Stimulated activated CD4-positive, alpha-beta T cell treated with anti-CD3 and anti-CD28 coated beads, TNF-alpha, amount 100 ng/mL, for 4 hours (primary cell): ENCODE measurements at places on chromosomes 1 and 21.

GRCh38 chr1:232388363-232388762 is 241.6 kb downstream of the SIPA1L2 start:
- DNase-seq: no peak

DNA sequence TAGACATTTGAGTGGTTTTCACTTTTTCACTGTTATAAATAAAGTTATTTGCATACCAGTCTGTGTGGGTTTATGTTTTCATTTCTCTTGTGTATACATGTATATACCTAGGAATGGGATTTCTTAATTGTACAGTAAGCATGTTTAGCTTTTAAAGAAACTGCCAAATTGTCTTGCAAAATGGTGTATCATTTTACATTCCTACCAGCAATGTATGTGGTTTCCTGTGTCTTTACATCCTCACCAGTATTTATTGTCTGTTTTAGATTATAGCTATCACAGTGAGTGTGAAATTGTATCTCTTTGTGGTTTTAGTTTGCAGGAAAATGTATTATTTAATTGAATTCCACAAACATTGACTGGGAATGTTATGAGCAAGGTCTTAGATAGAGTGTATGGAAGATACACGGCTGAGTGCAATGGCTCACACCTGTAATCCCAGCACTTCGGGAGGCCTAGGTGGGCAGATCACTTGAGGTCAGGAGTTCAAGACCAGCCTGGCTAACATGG is 57.3 kb downstream of the MACF1 start:
- DNase-seq: no peak

GRCh38 chr1:225998560-225999226 is 450 bp downstream of the SDE2 start:
- DNase-seq: no peak

DNA sequence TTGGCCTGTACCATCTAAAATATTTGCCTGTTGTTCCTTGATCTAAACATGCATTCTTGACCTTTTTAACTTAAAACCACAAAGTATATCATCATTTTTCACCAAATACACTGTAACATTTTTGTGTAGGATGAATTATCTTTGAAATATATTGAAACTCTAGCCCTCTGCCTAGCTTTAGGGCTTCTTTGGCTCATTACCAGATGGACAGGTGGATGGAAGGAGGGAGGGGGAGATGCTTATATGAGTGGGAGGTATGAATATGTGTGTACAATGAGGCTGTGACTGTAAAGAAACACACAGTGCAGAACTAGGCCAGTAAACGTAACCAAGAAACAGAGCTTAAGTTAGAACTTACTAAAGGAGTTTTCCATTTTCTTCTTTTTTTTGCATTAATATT is 118.5 kb downstream of the ESRRG start:
- DNase-seq: no peak

GRCh38 chr1:202129453-202130296 is 7.0 kb downstream of the GPR37L1 start:
- DNase-seq: no peak

GRCh38 chr1:101002551-101002950 is 23.0 kb downstream of the DPH5 start:
- no peak for DNase-seq

DNA sequence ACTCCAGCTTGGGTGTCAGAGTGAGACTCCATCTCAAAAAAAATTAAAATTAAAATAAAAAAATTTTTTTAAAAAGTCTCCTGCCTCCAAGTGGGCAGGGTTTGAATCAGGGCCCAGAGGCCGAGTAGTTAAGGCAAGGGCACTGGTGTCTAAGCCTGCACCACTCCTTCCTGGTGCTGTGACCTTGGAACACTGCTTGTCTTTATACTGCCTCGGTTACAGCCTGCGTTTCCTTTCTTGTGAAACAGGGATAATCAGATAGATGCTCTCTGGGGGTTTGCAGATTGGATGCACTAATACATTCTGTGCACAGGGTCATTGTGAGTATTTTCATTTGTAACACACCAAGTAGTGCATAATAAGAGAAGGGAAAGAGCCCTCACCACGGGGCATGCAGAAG is 58.4 kb upstream of the EFHD2 start:
- DNase-seq: no peak

DNA sequence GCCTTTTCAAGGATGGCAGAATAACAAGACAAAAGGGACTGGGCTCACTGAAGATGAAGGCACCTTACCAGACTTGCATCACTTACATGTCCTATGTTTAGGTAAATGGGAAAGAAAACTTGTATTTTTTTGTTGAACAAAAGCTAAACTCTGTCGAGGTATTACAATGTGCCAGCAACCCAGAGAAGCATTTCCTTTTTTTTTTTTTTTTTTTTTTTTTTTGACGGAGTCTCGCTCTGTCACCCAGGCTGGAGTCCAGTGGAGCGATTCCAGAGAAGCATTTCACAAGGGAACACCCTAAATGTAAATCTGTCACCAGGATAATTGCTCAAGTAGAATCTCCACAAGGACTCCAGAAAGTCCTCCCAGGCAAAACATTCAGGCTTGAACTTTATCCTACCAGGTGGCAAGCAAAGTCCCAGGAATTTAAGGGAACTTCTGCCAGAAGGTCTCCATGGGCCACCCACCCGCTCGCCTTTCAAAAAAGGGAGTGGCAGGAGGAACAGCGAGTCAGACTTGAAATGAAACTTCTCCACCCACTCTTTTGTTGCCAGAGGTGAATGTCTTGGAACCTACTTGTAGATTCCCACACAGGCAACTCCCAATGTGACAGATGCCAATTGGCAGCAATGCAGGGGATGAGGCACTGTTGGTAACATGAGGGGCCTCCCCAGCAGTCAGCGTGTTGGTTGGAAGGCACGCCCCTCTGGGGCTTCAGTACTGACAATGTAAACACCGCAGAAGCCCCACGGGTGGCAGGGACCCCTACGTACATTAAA is 125.0 kb downstream of the TIAM1 start:
- no peak for DNase-seq

DNA sequence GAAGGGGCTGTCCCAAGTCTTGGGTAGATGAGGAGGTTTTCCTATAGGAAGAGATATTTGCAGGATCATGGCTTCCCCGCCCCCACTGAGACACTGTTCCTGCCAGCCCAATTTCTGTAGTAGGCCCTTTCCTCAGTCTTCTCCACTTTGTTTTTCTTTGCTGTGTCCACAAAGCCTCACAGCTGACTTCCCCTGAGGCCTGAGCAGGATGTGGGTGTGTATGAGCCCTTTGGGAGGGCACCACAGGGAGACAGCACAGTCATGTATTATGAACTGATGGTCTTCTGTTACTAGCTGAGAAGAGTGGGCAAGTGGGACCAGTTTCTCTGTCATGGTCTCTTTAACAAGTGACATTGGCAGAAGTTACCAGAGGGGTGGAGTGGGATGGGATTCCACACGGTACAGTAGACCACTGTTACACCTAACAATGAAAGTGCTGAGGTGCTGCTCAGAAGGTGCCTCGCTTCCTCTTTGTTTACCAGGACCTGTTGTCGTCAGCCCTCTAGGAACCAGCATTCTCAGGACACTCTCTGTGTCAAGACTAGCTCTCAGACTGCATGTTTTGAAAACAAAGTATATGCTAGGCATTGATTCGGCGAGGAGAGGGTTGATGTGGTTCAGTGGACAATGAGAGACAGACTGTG is 253.8 kb upstream of the HOOK1 start:
- DNase-seq: no peak

- DNase-seq: no peak
Measured at GRCh38 chr21:46243960-46244361, 15.4 kb upstream of the LSS start.

DNA sequence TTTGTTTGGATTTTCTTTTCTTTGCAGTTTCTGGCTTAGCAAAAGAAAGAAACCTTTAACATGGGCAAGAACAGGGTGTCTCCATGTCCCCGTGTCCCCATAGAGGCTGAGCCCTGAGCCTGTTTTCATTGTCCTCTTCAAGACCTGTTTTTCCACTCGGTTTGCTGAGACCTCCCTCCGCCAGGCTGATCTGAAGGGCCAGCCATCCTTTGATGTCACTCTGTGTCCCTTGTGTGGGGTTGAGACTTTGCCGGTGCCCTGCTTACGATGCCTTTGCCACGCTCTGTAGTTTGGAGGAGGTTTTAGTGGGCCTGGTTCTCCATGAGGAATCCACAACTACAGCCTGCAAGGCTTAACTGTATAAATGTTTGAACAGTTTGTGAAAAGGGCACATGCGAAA is 23.8 kb downstream of the IFNGR2 start:
- DNase-seq: no peak

- DNase-seq: no peak
Measured at GRCh38 chr1:229088711-229089110, 182.2 kb upstream of the RAB4A start.

DNA sequence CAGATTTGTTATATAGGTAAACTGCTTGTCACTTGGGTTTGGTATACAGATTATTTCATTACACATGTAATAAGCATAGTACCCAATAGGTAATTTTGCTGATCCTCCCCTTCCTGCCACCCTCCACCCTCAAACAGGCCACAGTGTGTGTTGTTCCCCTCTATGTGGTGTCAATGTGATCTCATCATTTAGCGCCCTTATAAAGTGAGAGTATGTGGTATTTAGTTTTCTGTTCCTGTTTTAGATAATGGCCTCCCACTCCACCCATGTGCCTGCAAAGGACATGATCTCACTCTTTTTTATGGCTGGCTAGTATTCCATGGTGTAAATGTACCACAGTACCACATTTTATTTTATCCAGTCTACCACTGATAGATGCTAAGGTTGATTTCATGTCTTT is 522.1 kb upstream of the LRRC7 start:
- no peak for DNase-seq

DNA sequence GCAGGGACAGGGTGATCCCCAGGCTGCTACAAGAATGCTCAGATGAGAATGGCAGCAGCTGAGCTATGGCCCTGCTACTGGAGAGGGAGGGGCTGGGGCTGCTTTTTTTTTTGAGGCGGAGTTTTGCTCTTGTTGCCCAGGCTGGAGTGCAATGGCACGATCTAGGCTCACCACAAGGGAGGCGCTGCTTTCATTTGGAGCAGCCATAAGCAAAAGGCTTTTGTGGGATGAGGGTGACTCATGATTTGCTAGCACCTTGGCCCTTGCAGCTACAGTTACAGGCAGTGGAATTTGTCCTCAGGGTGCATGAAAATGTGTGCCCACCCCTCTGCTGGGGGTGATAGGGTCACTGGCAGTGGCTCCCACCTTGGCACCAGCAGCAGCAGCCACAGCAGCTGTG is 32.4 kb upstream of the CYP4A22 start:
- DNase-seq: no peak

- no peak for DNase-seq
Measured at GRCh38 chr1:12181568-12181967, 14.8 kb downstream of the TNFRSF1B start.

DNA sequence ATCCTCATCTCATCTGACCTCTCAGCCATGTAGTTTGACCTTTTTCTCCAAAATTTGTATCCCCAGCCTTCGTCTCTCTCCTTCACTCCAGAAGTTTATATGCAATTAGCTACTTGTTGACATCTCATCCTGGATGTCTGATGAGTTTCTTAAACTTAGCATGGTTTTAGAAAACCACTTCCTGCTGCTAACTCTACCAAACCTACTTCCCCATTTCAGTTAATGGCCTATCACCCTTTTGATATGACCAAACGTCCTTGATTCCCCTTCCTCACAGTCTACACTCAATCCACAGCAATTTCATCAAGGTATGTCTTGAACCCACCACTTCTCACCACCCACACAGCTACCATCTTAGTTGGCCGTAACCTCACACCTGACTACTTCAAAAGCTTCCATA is 121.9 kb downstream of the LRRC40 start:
- no peak for DNase-seq

- no peak for DNase-seq
Measured at GRCh38 chr1:204094313-204094729, 21.4 kb downstream of the SOX13 start.

GRCh38 chr21:42929969-42930368 is 4.5 kb upstream of the ERVH48-1 start:
- DNase-seq: no peak

- no peak for DNase-seq
Measured at GRCh38 chr1:244095529-244095911, 44.4 kb downstream of the ZBTB18 start.

DNA sequence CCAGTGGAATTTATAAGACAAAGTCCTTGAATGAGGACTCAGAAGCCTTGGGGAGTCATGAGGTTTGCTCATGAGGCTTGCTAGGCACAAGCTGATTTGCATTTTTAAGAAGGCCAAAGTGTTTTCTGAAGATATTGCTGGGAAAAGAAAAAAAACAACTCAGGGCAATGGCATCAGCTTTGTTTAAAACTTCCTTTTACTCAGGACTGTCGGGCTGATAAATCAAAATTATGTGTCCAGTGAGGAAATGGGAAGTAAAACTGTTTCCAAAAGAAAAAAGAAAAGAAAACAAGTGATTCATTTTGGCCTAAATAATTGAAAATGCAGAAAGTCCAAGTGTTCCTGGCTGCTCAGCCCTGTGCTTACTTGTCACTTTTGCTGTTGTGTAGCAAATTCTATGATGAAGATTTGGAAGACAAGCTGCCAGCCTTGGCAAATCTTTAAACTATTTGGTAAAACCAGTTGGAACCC is 282.4 kb downstream of the HLX start:
- no peak for DNase-seq

DNA sequence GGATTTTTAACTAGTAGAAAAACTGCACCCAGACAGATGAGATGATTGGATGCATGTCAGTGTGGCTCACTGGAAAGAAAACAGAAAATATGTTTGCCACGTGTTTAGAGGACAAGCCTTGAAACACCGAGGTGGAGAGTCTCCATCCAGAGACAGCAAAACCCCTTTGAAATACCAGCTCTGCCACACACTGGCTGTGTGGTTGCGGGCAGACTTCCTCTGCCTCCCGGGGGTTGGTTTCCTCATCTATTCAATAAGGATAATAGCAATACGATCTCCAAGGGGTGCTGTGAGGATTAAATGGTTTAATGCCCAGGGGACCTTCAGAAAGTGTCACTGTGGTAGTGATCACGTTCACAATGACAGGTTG is 67.2 kb upstream of the PARP1 start:
- DNase-seq: no peak

- no peak for DNase-seq
Measured at GRCh38 chr1:160271025-160271424, 8.7 kb upstream of the DCAF8 start.

- no peak for DNase-seq
Measured at GRCh38 chr1:9767964-9768668, 55.6 kb downstream of the CLSTN1 start.
